Pons (tissue), 1 donor: ENCODE measurements at places on chromosomes 3 and 15.

DNA sequence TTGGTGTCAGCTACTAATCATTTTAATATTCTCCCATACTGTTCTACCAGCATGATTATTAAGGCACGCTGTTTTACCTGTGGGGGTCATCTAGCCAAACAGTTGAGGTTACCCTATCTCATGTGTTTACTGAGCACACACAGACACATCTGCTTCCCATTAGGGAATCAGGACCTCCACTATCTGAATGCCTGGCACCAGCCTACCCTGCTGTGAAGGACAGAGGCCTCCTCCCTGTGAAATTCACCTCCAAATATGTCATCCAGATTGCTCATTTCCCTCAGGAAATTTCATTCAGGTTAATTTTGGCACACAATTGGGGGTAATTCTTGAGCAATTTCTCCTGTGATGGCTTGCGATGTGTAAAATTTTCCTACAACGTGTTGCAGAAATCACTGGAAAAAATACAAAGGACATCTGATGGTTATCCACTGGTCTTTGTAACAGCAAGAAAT lies 155.6 kb upstream of the NR2E3 start:
- DNase-seq: no peak

- no peak for DNase-seq
These were observed 471.8 kb downstream of the MFSD1 start for GRCh38 chr3:159273608-159274007.

- no peak for DNase-seq
These were observed 153.4 kb downstream of the LMLN start for GRCh38 chr3:198113206-198114053.

DNA sequence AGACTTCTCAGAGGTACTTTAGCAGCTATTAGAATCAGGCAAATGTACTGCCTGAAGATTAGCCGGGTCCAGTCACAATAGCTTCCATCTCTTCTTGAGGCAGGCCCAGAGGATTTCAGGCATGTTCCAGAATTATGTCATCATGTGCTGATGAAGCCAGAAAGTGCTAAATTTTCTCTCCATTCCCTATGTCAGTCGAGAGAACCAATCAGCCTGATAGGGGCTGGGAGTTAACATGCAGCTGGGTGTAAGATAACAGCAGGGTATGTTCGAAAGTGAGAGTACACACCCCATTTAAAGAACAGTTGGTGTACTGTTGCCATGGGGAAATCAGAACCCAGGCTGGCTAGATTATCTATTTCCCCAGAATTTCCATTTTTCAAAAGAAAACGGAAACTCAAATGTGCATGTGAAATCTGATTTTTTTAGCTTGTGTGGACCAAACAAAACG lies 48.7 kb downstream of the MYH15 start:
- DNase-seq: no peak

DNA sequence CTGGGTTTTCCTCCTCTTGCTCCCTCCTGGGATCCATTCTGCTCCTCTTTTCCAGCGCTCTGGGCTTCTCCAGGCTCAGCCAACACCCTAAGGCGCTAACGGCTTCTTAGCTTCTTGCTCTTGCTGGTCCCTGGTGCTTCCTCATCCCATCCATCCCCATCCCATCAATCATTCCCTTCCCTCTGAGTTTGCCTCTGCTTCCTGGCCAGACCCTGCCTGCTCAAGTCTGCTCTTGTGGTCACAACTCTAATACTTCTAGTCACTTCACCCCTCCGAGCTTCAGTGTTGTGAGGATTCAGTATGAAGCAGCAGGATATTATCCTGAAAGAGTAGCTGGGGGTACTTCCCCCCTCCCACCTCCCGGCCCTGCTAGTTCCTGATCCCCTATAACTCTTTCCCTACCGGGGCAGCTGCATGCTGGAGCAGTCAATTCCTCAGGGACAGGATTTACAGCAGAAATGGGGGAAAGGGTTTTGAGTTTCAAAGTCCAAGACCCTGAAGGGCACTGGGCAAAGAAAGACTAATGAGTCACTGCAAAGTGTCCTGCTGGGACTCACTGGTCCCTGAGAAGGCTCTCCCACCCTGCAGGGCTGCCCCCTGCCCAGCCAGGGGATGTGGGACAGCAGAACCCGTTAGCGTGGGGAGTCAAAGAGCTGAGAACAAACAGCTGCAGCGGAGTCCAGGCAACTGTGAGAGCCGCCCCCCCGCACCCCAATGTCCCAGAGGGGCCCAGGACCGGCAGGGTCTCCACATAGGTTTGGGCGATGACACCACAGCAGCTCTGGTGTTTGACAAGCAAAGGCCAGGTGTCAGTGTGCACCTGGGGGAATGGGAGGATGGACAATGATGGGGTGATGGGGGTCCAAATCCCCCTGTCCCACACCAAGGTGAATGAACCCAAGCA lies 2.3 kb upstream of the SYNM start:
- no peak for DNase-seq

DNA sequence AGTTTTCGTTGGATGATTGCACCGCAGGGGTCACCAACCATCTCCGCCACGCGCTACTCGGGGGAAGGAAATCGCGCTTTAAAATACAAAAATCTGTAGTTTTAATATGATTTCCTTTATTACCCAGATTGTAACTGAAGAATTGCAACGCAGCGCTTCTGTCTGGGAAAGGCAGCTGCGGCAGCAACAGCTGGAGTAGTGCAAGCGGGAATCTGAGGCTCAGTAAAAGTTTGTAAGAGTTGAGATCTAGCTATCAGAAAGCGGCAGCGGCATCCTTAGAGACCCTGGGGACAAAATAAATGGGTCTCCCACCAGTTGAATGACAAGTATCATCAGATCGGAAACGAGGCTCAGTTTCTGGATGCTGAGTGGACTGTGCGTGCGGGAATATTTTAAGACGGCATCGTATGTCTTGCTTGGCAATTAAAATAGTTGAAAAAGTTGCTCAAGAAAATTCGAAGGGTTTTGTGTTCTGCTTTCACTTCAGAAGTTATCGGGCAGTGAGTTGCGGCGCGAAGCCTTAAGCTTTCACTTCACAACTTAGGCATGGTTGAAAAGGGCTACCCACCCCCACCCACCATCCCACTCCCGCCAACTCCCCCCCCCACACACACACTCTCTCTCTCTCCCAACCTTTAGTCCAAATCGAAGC lies 2.7 kb downstream of the MECOM start:
- DNase-seq: no peak

- DNase-seq: no peak
These were observed 215.8 kb downstream of the ROBO1 start for GRCh38 chr3:79551997-79552396.

DNA sequence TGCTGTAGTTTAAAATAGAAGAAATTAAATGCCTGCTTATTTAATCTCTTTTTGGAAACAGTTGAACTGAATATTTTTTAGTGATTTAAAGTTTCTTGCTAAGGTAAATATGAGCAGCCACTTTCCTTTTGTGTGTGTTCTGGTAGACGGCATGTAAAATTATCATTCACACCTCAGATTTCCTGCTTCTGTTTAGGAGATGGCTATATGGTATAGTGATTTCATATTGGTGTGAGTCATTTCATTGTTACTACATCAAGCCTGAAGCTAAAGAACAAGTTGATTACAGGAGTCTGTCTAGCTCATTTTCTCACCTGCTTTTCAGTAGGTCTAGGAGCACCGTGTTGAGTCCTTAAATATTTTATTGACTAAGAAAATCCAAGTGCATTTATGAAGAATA lies 2.2 kb downstream of the LRCH3 start:
- DNase-seq: no peak

DNA sequence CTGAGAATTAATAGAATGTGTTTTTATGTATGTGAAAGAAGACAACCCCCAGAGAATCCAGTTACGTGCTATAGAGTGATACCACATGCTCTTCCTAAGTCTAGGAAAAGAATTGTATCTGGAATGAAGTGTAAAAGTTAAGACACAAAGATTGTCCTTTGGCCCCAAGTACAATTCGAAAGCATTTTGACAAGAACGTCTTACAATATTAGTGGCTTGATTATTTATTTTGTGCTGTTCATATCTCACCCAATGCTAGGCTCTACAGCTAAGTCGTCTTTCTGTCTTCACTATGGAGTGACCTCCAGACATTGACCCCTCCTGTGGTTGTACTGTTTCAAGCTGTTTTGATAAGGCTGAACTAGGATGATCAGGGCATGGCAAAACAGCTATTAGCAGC lies 345.7 kb upstream of the C2CD4B start:
- DNase-seq: no peak

DNA sequence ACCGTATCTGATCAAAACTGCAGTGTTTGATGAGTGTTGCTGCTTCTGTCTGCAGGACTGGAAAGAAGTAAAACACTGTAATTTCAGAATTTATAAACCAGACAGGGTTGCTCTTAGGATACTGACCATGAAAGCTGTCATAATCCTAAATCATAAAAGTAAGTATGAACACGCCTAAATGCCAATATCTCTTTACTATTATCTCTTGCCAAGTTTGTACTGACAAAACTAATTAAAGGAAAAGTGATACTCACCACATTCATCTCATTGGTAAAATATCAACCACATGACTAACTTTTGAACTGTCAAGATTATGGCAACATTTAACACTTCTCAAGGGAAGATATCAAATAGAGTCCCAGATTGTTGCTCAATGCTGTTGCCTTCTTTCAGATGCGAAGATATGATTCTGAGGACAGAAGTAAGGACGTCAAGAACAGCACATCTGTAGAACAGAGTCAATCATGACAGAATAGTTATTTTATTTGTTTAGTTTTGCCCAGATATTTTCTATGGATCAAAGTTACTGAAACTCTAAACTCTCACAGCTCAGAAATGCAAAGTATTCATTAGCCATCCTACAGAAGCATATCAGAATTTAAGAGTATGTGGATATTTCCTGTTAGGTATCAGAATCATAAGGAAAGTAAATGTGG lies 61.4 kb upstream of the COL8A1 start:
- no peak for DNase-seq
